ENCODE measurements at places on chromosomes 2 and 18.

DNA sequence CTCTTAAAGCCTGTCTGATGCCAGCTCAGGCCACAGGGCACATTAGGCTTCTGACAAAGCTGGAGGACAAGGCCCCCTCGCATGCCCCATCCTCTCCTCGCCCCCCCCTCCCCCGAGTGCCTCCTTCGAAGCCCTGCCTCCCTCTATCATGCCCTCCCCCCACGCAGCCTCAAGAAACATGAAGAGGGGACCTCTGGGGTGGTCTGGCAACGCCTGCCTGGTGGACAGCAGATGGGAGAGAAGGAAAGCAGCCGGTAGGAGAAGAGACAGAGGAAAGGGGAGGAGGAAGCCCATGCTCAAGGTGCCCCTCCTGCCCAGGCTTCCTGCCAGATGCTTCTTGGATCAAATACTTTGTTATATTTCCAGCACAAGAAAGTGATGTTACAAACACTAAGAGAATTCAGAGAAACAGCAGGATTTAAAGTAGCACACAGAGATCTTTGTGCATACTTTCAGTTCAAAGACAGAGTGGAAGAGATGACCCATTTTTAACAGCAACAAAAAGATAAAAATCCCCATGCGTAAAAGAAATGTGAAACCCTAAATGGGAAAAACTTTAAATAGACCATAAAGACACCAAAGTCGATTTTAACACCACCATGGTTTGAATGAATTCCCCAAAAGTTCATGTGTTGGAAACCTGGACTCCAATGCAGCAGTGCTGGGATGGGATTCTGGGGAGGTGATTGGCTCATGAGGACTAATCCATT is 19.0 kb downstream of the BOK start:
- no peak for DNase-seq

- DNase-seq: no peak
These were observed 72.6 kb downstream of the PLEKHM3 start for GRCh38 chr2:207952564-207953345.

- no peak for DNase-seq
These were observed 12.6 kb upstream of the ELAC1 start for GRCh38 chr18:50955253-50955652.

DNA sequence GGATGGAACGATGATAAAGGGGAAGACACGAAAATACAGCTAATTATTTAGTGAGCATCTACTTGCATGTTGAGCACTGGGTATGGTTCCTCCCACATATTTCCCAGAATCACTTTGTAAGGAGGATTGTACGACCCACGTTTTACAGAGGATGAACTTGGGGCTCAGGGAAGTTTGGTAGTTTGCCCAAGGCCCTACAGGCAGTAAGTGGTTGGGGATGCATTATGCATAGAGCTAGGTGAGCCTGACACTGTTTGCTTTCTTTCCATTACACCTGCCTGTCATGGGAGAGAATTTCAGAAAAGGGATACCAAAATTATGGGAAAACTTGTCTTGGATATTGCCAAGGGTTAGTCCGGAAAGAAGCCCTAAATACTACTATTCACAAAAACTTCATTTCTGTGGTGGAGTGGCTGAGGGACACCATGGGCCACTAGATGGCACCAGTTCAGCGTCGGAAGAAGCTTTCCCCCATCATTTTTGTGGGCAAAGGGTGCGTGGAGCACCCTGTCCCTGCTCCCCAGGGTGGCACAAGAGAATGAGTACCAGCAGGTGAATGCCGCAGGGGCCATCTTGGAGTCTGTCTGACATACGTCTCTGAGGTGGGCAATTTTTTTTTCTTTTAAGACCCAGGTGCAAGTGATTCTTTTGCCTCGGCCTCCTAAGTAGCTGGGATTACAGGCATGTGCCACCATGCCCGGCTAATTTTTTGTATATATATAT is 23.5 kb upstream of the C18orf32 start:
- DNase-seq: peak; percentile 69

DNA sequence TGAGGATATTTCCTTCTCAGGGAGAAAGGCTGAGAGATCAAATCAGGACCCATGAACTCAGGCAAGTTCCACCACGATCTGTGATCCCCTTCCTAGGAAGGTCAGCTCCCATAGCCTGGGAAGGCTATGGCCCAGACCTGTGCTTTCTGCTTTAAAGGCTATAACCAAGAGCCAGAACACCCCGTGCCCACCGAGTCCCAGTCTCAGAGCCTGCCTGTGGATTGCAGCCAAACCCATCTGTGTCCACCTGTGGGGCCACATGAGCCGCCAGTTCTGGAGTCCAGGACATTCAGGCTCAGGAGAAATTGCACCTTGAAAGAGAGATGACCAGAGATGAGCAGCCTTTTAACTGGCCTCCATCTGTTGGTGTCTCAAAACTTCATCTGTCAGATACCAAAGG is 46.9 kb downstream of the MAL start:
- no peak for DNase-seq
